ENCODE measurements at places on chromosomes 1 and 21.

DNA sequence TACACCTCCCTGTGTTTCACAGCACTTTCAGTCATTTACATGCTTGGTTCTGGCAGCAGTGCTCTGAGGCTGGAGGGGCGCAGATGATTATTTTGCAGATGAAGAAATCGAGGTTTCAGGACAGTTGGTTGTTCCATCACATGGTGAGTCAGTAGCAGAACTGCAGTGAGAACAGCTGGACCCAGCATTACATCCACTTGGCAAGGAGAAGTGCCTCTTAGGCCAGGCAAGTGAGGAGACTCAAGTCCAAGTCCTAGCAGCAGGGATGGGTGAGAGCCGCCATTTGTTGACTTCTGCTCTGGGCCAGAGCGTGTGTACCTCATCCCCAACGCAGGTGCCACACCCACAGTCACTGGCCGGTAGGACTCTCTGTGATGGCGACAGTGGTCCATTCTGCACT, 26.8 kb upstream of the EPHA8 start:
- DNase-seq = no peak

DNA sequence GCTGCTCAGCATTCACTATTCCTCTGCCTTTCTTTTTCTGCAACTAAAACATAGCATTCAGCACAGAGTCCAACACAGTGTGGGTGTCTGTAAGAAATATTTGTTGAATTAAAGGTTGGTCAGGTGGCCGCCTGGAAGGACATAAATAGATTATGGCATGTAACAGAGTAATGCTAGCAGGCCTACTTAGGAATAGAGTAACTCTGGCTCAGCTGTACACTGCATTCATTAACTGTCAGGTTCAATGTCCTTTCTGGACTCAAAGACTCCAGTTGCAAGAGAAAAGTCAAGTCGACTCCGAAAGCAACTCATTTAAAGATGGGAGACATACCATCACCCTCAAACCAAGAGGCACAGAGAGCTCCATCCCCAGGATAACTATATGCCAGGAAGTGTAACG, 116.0 kb downstream of the LMX1A start:
- DNase-seq = no peak

DNA sequence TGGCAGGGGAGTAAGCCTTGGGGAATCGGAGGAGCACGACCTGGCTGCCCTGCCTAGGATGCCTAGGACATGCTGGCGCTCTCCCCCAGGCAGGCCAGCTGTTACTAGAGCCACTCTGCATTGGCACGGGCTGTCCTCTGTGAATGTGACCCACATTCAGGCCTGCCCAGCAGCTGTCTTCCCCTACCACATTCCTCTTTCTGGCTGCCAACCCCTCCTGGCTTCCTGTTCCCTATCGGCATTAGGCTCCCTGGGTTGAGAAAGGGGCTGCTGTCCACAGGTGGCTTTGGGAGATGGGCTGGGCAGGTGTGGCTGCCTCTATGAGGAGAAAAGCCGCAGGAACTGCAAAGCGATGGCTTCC, 2.3 kb upstream of the NFASC start:
- DNase-seq = no peak

DNA sequence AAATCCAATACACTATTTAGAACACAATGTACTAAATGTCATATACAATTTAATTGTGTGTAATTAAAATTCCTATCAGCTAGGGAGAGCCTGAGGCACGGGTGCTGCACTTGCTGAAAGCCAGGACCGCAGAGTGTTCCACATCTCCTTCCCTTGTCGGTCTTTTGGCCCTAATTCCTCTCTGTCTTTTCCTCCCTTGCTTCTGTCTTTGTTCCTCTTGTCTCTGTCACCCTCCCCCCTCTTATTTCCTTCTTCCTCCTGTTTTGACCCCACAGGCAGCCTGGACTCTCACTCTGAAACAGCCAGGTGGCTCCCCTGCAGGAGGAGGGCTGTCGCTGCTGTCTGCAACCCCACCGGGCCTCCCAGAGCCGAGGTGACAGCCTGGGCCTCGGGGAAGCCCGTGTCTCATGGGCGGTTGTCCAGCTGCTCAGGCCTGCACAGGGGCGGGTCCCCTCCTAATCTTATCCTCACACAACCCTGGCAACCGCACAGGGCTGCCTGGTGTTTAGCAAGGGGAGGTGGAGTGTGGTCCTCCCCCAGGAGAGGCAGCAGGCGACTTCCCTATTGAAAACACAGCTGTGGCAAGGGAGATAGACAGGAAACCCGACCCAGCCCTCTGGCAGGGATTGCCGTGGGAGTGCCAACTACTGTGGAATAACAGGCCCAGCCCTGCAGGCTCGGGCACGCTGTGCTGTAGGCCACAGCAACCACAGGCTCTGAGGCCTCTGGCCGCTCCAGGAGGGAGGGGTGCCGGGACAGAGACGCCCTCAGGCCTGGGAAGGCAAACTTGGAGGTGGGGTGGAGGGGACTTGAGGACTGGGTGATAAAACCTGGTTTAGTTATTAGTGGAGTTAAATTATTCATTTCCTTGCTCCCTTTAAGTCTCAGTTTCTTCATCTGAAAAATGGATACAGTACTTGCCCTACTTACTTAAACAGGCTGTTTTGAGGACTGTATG, 68.8 kb upstream of the WDR26 start:
- peak; percentile 17 for DNase-seq

- no peak for DNase-seq
Observed at GRCh38 chr1:91806769-91807700, 78.9 kb downstream of the TGFBR3 start.

GRCh38 chr1:192668409-192668983, 32.5 kb downstream of the RGS13 start:
- DNase-seq = no peak

GRCh38 chr1:170114906-170115305, 30.9 kb upstream of the NTMT2 start:
- no peak for DNase-seq

DNA sequence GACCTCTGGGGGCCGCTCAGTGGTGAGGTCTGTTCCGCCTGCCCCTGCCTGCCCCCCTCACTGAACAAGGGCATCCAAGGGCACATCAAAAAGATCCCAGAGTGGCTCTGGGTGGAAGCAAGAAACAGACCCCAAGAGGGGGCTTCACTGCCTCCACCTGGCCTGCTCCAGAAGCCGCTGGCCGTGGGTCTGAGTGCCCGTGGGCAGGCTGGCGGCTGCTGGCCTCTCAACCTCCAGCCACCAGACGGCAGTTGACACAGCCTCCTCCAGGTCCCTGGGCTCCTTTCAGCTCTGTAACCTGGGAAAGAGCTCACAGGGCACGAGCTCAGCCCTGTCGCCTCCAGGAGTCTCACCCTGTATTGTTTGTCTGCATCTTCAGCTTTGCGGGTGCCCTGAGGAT, 56.3 kb downstream of the SLX9 start:
- no peak for DNase-seq

GRCh38 chr1:50458507-50458906, 35.3 kb upstream of the DMRTA2 start:
- DNase-seq = no peak

DNA sequence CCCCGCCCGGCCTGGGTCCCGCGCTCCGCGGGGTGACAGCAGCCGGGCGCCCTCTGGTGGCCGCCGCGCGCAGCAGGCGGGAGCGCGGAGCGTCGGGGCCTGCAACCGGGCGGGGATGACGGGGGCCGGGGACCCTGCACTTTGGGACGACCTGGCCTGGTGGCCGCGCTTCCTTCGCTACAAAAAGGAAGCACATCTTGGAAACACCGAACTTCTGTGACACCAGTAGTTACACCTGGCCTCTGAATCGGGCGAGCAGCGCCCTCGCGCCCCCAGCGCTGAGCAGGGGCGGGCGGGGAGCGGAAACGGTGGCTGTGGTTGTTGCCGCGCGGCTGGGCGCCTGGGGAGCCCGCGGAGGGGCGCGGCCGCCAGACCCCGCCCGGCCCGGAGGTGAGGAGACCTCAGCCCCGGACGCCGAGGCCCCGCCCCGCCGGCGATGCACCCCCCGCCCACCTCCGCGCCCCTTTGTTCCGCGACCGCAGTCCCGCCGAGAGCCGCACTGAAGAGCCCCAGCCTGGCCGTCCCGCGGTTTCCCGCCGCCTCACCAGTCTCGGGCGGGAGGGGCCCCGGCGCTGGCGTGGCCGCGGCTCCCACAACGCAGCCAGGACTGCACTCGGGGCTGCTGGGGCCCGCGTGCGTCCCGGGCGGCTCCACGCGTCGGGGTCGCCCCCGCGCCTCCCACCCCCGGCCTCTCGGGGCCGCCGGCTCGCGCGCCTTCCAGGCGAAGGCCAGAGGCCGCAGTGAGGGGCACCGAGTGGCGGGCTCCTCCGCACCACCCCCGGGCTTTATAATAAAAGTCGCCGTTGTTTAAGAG, 59.3 kb downstream of the H3-3A start:
- no peak for DNase-seq

GRCh38 chr1:210800301-210800700, 333.6 kb downstream of the KCNH1 start:
- no peak for DNase-seq

- no peak for DNase-seq
Observed at GRCh38 chr1:37811027-37811655, 3.1 kb upstream of the YRDC start.

DNA sequence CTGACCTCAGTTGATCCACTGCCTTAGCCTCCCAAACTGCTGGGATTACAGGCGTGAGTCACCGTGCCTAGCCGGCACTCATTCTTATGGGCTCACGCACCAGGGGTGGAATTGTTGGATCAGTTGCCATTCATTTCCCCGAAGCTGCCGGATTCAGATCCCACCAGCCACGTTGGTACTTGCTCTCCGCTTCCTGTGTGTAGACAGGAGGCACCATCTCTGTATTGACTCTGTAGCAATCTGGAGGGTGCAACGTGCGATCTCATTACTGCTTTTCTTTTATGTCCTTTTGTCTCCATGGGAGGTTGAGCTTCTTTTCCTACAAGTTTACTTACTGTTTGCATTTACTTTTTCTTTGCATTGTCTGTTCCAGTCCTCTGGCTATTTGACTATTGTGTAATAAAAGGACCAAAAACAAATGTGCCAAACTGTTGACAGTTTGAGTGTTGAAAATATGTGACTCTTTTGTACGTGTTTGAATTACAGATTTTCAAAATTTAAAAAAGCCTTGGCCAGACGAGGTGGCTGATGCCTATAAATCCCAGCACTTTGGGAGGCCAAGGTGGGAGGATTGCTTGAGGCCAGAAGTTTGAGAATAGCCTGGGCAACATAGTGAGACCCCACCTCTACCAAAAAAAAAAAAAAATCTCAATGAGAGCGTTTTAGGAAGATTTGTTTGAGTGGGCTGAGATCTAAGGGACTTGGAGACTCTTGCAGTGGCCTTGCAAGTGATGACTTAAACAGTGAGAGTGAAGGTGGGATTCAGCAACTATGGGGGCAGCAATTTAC, 39.1 kb downstream of the SPSB1 start:
- DNase-seq = no peak

- DNase-seq = no peak
Observed at GRCh38 chr1:237269938-237270337, 228.0 kb downstream of the RYR2 start.

GRCh38 chr21:21845901-21846300, 847.7 kb downstream of the NCAM2 start:
- no peak for DNase-seq

DNA sequence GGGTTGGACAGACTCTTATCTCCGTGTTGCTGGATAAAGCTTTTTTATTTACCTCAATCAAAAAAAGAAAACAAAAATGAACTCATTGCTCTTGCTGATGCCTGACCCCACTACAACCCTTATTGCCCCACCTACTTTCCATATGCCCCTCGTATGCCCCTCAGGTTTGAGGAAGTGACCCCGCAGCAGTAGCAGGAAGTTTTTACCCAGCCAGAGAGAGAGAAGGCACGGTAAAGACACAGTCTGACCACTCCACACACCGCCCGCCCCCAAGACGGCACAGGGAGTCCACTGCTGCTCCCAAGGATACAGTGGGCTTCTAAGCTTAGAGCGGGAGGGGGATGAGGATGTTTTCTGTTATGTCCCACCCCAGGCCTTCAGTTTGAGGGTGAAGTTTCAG, 9.8 kb downstream of the PLEKHO1 start:
- DNase-seq = no peak

DNA sequence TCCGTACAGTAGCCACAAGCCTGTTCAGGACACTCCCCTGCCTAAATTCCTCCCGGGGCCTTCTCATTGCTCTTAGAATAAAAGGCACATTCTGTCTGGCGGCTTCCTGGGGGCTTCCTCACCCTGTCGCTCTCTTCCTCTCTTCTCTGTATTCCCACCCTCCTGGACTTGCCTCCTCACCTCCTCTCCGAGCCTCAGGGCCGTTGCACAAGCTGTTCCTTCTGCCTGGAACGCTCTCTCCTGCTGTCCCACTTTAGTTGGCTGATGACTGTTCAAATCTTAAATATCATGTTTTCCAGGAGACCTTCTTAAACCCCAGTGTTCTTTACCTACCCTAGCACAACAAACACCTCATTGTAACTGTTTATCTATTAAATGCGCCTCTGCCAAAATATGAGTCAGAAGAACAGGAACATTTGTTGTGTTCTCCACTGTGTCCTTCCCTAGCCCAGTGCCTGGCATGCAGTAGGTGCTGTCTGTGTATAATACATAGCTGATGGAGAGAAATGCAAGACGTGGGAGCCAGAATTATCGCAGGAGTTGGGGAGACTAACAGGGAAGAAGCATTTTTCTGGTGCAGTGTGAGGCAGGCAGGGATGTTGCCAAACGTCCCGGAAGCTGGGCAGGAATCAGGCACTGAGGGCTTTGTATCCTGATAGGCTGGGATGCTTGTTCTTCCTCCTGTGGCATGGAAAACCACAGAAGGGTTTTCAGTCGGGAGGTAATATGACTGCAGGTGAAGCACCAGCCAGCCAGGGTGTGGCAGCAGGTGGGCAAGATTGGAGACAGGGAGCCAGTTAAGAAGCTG, 24.1 kb upstream of the THRAP3 start:
- DNase-seq = no peak

- DNase-seq = no peak
Observed at GRCh38 chr21:34642211-34643075, 26.4 kb upstream of the CLIC6 start.

DNA sequence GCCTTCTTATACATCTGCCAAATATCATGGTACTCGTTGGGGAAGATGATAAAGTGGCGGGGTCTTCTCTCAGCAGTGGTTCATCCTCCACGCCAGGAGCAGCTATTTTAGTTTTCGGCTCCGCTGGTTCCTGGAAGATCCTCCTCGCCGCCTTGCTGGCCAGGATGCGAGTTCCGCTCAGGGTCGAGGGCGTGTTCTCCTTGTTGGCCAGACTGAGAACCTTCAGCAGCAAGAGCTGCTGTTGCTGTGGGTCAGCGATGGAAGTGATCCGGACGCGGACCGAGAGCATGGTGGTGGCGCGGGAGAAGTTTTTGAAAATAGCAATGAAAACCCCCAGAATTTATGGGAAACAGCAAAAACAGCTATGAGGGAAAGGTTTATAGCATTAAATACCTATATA, 11.4 kb upstream of the CFAP126 start:
- DNase-seq = no peak
